Right renal cortex interstitium (tissue), 3 donors: ENCODE measurements at places on chromosomes 5 and 9. TPM values are rescaled to one million over a fixed set of nuclear protein-coding genes. Genes with fewer than 3 reads are reported as not detected.

DNA sequence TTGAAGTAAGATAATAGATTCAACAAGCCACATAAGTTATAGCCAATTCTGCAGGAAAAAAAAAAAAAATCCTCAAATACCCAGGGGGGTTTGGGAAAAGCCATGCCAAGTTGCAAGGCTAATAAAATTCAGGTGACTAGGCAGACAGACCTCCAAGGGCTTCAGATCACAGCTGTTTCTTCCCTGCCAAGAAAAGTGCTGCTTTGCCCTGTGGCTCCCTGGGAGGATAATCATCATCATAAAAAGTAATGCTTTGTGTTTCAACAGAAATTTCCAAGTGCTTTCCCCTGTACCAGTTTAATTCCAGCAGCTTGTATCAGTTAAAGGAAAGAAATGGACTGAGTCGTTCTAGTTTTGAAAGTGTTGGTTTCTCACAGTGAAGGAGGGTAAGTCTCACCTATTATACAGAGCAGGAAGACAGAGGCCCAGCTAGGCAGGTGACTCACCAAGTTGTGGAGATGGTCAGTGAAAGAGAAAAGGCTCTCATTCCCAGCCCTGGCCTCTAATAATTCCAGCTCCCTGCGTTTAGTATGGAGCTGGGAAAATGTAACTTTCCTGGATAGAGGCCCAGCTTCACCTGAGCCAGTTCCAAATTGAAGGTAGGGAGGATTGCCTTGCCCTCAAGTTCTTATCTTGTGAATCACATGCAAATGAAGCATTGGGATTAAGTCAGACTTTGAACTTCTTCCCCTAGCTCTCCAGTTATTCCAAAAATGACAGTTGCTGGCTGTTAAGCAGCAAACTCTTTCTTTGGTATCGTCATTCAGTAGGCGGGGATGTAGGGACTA lies 263.4 kb downstream of the GRIA1 start:
- DNase-seq = no peak

GRCh38 chr9:137606005-137606621 lies 627 bp downstream of the ARRDC1 start:
- no peak for DNase-seq

IFNA7 gene
- not detected for polyA plus RNA-seq

ALDH1A1 gene
- 327 TPM for polyA plus RNA-seq

TEK gene
- 49.7 TPM for polyA plus RNA-seq

ZNF366 gene
- polyA plus RNA-seq = 4.0 TPM

FBP1 gene
- polyA plus RNA-seq = 51.3 TPM

SOWAHA gene
- 4.5 TPM for polyA plus RNA-seq

CCDC69 gene
- 5.2 TPM for polyA plus RNA-seq

SLC36A3 gene
- polyA plus RNA-seq = not detected

CXCL14 gene
- 36.6 TPM for polyA plus RNA-seq

BAG1 gene
- 81.0 TPM for polyA plus RNA-seq
